ENCODE measurements at places on chromosomes 5 and 9.

- no peak for DNase-seq
Observed at GRCh38 chr5:5116956-5117355, 23.2 kb upstream of the ADAMTS16 start.

DNA sequence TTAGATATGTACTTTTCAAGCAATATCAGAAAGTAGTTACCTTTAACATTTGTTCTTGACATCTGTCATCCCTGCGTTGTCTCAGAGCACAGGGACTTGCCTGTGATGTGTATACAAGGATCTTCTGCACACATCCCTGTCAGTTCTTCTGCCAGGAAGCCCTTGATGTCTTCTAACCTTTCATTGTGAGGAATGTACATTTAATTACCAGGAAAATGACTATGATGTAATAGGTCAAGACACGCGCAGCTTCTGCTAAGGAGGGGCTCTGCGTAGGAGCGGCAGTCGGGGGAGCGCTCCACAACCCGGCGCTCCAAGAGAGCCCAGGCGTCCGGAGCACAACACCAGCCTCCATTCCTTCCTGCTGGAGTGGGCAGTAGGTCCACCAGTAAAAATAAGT is 119.7 kb downstream of the IRX2 start:
- no peak for DNase-seq

DNA sequence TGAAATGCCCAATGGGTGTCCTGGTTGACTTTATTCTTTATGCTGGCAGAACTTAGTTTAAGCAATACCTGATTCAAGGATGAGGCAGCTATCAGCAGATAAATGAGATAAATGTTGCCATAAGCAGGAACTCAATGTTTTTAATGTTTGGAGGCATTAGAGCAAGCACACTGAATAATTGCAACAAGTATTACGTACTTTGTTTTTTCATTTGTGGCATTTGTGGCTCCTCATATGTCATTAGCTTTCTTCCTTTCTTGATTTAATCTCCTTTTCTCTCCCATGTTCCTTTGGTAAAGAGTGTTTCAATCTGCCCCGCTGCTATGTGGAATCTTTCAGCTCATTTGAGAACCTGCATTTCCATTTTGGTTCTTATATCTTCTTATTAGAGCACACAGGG is 6.4 kb upstream of the NR3C1 start:
- no peak for DNase-seq

- no peak for DNase-seq
Observed at GRCh38 chr9:5670079-5670478, 41.2 kb downstream of the RIC1 start.

- no peak for DNase-seq
Observed at GRCh38 chr5:176538989-176539384, 1.8 kb upstream of the RNF44 start.

- no peak for DNase-seq
Observed at GRCh38 chr9:69168709-69169217, 5.3 kb upstream of the TJP2 start.

GRCh38 chr5:31726952-31727351 is 88.0 kb downstream of the PDZD2 start:
- DNase-seq = no peak

GRCh38 chr9:32867026-32867425 is 83.7 kb downstream of the TMEM215 start:
- DNase-seq = no peak

DNA sequence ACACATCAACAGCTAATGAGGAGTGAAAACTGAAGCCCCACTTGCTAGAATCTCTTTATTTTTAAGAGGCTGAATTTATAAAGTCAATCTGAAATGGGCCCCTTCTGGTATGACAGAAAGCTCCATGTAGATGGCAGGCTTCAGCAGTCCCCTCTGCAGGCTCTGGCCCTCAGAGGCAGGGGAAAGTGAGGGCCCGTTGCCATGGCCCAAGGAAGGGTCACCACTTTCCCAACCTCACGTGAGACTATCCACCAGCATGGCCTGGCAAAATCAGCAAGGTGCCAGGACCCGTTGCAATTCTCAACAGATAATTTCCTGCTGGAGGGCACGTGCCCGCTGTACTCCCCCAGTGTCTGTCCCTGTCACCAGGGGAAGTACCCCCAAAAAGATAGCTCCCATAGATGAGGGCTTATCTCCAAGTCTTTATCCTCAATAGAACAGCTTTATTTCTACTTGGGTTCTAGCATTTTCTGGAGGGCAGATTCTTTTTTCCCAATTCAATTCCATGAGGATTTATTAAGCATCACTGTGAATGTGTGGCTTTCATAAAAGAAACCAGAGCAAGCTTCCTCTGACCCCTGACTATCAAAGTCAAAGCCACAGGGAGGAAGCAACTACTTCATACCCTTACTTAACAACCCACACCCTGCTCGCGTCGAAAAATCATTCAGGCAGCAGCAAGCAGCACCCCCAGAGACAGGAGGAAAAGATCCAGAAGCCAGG is 85.4 kb upstream of the FSTL4 start:
- DNase-seq = no peak

DNA sequence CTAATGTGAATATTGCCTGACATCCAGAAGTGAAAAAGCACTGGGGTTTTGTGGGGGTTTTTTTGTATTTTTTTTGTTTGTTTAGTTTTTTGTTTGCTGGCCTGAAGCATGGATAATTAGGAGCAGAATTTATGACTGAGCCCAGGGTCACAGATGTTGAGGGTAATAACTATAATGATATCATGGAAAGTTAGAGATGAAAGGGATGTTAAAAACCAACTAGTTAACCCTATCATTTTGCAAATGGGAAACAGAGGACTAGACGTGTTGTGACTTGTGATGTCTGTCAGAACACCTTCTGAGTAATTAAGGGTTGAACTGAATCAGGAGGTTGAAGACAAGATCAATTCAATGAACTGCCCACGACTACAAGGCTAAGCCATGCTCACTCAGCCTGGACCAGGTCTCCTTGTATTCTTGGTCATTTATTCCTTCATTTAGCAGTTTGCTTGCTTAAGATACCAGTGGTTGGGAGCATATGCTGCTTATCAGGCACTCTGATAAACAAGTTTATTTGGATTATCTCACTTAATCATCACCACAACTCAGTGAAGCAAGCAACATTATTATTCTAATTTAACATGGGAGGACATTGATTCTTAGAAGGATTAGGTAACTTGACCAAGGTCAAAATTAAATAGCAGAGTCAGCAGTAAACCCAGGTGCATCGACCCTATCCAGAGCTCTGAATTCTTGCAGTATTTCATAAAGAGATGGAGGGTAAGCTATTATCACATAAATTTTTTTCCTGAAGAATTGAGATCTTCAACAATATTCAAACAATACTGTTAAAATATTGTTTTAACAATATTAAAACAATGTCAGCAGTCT is 75.7 kb upstream of the PIK3R1 start:
- DNase-seq = no peak

DNA sequence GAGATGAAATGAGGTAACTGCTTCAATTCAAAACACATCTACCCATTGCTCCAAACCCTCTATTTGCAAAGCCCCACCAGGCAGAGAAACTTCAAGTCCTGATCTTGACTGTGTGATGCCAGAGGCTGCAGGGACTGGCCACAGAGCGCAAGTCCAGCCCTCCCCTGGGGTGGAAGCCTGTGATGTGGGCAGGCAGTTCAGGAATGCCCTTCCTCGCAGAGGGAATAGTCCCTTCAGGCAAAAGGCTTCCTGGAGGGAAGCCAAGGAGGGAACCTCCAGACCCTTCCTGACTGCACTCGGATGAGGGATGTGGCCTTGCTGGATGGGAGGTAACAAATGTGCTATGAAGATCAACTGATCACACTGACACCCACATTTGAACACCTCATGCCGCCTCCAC is 131.2 kb downstream of the SLIT3 start:
- DNase-seq = no peak

DNA sequence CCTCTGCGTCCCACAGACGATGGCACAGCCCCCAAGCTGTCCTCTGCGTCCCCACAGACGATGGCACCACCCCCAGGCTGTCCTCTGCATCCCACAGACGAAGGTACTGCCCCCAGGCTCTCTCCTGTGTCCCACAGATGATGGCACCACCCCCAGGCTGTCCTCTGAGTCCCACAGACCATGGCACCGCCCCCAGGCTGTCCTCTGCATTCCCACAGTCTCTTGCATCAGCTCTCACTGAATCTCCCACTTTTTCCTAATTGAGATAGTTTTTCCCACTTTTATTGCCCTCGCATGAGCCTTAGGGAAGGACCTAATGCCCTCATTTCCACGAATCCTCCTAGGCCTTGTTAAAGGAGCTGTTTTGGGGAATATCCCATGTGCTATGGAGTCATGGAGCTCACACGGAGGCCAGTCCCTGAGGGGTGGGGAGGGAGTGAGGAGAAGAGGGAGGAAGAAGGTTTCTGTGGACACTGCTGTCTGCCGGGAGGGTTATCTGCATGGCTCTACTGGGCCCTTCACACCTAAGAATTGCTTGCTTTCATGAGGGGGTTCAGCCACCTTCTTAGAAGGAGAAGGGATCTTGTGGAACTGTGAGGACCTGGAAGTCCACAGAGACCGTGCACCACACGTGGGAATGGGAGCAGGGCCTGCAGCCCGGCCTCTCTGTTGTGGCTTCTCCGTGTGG is 58.2 kb upstream of the PTCH1 start:
- no peak for DNase-seq

GRCh38 chr5:24065779-24066178 is 558.4 kb downstream of the PRDM9 start:
- no peak for DNase-seq

- DNase-seq = no peak
Observed at GRCh38 chr5:6190838-6191237, 187.5 kb downstream of the MED10 start.

DNA sequence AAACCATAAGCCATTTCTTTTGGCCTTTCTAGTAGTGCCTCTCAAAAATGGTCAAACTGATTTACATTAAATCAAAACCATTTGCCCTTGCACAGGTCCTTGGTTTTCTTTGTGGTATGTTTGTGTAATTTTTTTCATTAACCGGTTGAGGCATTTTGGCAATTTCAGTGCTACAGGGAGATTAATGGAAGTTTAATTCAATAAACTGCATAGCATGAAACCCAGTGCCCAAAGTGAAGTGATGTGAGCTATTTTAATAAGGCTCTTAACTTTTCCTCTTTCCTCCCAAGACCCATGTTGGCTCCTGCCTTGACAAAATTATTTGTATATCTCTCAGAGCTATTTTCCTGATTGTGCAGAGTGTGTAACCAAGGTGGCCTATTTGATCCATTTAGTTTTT is 326.2 kb upstream of the SEMA6A start:
- no peak for DNase-seq

- DNase-seq = no peak
Observed at GRCh38 chr9:35579130-35579529, 25.9 kb upstream of the TESK1 start.

- DNase-seq = no peak
Observed at GRCh38 chr5:116509483-116510244, 65.0 kb downstream of the SEMA6A start.

GRCh38 chr5:125719681-125720347 is 703.4 kb upstream of the GRAMD2B start:
- DNase-seq = no peak

DNA sequence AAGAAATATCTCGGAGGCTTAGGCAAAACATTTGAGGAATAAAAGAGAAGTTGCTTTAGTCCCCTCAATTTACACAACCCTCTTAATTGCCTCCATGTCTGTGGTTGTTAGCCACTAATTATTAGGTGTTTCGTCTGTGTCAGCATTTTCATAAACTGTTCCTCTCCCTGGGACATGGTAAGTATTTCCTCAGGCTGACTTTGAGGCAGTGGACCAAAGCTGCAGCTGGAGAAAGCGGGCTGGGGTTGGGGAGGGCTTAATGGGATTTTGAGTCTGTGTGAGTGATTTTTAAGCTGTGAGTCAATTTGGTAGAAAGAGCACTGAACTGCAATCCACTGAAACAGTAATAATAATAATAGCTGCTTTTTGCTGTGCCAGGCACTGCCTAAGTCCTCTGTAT is 13.0 kb upstream of the TTC1 start:
- no peak for DNase-seq

GRCh38 chr5:173315495-173316338 is 12.5 kb downstream of the STC2 start:
- DNase-seq = no peak

DNA sequence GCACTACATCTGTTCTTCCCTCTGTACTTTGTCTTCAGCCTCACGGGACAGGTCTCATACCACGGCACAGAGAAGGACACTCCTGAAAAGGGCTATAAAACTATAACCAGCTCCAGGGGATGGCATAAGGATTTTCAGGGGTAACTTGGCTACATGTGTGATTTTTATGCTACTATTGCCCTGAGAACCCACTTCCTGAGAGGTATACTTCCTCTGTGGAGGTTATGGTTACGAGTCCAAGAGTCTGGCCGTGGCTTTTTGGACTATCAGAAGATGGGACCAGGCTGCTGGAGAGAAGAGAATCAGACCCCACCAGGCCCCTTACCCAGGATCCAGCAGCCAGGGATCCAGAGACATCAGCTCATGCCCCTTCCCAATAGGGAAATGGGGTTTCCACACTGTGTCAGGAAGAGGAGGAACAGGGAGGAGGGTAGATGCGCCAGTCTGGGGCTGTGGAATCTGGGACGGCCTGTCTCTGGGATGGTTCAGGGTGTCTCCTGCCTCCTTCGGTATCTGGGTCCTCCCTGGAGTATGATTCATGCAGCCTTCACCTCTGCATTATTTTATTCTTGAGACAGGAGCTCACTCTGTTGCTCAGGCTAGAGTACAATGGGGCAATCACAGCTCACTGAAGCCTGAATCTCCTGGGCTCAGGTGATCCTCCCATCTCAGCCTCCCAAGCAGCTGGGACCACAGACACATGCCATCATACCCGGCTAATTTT is 29.7 kb downstream of the WHRN start:
- no peak for DNase-seq

- DNase-seq = no peak
Observed at GRCh38 chr9:80320916-80321315, 749.2 kb downstream of the TLE4 start.

DNA sequence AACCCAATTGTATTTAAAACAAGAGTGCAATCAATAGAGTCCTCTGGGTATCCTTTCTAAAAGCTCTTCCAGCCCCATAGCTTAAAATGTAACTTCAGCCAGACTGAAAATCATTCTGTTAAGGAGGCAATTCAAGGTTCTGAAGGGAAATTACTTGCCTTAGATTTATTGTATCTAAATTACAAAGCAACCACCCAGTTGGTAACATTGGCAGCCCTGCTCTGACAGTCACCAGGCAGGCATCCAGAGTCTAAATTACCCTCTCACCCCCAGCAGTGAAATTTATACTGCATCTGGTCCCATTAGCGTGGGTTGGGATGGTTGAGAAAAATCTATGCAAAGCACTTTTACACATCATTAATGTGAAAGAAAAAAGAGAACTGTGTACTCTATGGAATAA is 514.7 kb downstream of the MTRR start:
- no peak for DNase-seq

GRCh38 chr9:16368237-16369087 is 502.0 kb downstream of the BNC2 start:
- DNase-seq = no peak

GRCh38 chr9:135989722-135990467 is 28.7 kb upstream of the UBAC1 start:
- DNase-seq = no peak

DNA sequence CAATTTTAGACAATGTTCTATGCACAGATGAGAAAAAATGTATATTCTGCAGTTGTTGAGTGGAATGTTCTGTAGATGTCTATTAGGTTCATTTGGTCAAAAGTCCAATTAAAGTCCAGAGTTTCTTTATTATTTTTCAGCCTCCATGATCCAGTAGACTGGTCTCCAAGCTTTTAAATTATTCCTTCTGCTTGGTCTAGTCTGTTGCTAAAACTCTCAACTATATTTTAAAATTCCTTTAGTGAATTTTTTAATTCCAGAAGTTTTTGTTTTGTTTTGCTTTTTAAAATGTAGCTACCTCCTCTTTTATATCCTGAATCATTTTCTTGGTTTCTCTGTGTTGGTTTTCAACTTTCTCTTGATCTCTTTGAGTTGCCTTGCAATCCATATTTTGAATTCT is 24.6 kb downstream of the SELENOP start:
- no peak for DNase-seq

All from omental fat pad (tissue), 4 donors.